ENCODE measurements at places on chromosomes 4 and X. TPM values are rescaled to one million over a fixed set of nuclear protein-coding genes. Genes with fewer than 3 reads are reported as not detected.

- H3K4me3 ChIP-seq, result peak within 1 kb of the TSS; percentile 79
- no peaks in the 10 kb centered on the region for H3K27me3 ChIP-seq
- DNase-seq, result no peak
- H3K36me3 ChIP-seq, result no peaks in the 10 kb centered on the region
Measured at GRCh38 chrX:18983666-18984380, at the start of gene PHKA2. PHKA2 (minus strand) TSS chrX:18984114; CDS start chrX:18983932, 182 bp downstream.

DNA sequence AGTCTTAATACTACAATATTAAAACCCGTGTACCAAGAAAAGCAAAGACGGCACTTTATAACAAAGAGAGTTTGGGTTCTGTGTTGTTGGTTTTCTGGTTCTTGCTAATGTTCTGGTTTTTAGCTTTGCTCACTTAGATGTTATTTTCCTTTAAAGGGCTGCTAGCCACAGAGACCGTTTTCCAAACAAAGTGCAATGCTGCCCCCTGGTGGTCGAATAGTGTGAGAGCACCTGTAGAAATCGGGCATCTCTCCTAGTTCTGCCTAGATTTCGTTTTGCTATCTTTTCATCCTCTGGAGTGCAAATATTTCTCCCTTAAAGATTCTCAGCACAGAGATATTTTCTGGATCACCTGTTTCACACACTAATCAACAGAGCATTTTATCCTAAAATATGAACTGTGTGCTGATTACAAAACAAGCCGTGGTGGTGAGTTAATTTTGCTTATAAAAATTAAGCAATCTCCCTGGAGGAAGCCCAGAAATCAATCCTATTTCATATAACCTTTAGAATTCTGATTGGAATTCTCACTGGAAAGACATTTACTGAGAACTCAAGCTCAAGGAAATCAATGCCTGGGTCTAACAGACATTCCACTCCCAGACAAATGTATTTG lies 334.5 kb upstream of the NOCT start:
- no peak overlapping the region for H3K27ac ChIP-seq
- H3K4me3 ChIP-seq, result no peak overlapping the region
- H3K4me1 ChIP-seq, result peaks cover 46% of the 10 kb centered on the region
- no peaks in the 10 kb centered on the region for H3K36me3 ChIP-seq
- H3K27me3 ChIP-seq, result no peaks in the 10 kb centered on the region

DNA sequence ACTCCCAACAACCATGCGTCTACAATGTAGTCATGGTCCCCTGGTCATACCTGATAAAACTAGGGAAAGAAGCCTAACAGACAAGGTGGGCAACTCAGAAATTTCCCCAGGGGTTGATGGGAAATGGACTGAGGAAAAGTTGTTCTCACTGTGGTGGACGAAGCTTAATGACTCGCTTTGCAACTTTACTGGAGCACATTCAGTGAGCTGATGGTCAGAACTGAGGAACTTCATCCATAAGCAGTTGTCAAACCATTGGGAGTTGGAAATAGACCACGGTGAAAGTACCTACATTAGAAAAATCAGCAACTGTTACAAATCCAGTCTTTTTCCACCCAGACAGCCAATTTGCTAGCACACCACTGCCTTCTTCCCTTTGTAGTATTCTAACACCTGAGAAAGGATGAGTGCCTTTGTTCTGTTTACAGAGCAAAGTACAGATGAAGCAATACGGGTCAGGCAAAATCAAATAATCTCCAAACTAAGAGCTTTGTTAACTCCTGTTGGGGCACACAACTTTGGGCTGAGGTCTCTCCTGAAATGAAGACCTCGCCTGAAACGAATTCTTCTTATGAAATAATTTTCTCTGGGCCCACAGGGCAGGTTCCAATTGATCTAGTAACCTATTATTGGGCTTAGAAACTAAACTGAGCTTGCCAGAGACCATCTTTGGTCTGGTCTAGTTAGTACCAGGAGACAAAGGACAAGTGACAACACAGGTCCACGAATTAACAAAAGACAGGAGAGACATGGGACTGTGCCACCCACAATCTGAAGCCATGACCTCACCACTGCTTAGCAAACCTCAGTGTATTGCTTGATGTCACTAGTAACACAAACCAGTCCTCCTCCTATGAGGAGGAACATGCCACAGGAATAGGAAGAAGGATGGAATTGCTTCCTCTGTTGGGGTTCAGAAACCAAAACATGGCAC lies 58.9 kb upstream of the NFKB1 start:
- H3K36me3 ChIP-seq, result no peaks in the 10 kb centered on the region
- no peaks in the 10 kb centered on the region for H3K27me3 ChIP-seq
- H3K4me1 ChIP-seq, result peaks cover 5% of the 10 kb centered on the region

DNA sequence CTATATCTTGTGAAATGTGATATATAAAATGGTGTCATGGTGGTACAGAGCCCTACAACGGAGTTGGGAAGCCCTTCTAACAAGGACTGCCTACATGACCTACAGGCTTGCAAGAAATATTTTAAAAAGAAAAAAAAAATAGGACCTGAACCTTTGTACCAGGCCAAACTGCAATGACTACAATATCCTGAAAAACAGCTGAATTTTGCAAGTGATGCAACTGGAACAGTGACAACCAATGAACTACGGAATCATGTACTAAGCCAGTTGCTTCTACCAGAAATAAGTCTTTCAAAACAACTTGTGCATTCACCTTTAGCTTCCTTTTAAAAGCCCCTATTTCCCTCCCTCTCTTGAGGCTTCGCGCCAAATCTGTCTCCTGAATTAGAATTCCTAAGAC lies 58.4 kb downstream of the PDGFC start:
- H3K4me1 ChIP-seq, result no peaks in the 10 kb centered on the region
- no peak for DNase-seq
- H3K27ac ChIP-seq, result no peak overlapping the region
- no peaks in the 10 kb centered on the region for H3K36me3 ChIP-seq
- no peaks in the 10 kb centered on the region for H3K27me3 ChIP-seq
- no peak overlapping the region for H3K4me3 ChIP-seq

- H3K36me3 ChIP-seq, result no peaks in the 10 kb centered on the region
- H3K27me3 ChIP-seq, result no peaks in the 10 kb centered on the region
- no peak overlapping the region for H3K27ac ChIP-seq
- no peak overlapping the region for H3K4me3 ChIP-seq
Measured at GRCh38 chr4:42446823-42447222, 49.5 kb downstream of the SHISA3 start.

The FAM9C gene
- total RNA-seq, result not detected

The SOX3 gene
- not detected for total RNA-seq

The XPNPEP2 gene
- total RNA-seq, result 0.88 TPM

The MAGEA8 gene
- total RNA-seq, result not detected

The SOD3 gene
- total RNA-seq, result 120 TPM
